ENCODE measurements at places on chromosomes 4 and X.

GRCh38 chr4:168923526-168924194 lies 86.4 kb downstream of the CBR4 start:
- peak; percentile 34 for DNase-seq

DNA sequence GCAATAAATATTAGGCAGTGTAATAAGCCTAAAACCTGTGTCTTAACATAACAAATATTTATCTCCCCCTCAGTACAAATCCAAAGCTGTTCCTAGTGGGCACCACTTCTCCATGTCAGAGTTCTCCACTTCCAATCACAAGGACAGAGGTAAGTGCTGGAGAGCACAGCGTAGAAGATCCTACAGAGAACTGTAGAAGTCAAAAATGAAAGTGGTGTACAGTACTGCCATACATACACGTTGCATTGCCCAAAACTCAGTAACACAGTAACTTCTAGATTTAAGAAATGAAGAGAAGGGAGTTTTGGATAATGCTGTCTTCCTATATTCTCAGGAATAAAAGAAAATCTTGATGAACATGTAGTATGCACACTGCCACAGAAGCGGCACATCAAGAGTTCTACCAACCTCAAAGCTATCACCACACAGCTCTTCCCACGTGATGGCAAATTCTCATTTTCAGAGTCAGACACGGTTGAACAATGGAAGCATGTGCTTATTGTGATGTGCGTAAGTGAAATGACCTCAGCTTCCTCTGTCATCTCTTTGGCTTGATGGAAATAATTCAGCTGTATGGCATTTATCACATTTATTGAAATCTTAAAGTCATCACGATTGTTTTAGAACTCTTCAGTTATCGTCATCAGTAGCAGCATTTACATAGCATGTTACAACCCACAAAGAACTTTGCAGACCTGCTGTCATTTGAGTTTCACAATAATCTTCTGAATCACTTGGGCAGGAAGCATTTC lies 27.1 kb upstream of the SPANXN4 start:
- no peak for DNase-seq

DNA sequence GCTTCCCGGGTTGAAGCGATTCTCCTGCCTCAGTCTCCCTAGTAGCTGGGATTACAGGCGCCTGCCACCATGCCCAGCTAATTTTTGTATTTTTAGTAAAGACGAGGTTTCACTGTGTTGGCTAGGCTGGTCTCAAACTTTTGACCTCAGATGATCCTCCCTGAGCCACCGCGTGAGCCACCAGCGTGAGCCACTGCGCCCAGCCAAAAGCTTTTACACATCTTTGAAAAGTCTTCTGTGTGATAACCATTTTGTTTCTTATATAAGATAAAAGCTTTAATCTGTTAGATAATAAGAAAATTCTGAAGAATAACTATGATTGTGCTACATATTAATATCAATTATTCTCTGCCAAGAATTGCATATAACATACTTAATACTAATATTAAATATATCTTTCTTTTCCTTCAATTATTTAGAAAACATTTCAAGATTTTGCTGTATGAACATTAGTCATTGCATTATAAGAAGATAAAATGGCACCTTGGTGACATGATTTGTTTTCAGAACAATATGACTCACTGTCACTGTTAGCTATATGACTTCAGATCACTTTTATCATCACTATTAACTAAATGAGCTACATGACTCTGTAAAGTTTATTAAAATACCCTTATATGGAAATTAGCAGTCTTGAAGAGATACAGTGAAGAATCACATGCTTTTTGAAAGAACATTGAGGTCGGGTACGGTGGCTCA lies 33.4 kb downstream of the RUFY3 start:
- no peak for DNase-seq

DNA sequence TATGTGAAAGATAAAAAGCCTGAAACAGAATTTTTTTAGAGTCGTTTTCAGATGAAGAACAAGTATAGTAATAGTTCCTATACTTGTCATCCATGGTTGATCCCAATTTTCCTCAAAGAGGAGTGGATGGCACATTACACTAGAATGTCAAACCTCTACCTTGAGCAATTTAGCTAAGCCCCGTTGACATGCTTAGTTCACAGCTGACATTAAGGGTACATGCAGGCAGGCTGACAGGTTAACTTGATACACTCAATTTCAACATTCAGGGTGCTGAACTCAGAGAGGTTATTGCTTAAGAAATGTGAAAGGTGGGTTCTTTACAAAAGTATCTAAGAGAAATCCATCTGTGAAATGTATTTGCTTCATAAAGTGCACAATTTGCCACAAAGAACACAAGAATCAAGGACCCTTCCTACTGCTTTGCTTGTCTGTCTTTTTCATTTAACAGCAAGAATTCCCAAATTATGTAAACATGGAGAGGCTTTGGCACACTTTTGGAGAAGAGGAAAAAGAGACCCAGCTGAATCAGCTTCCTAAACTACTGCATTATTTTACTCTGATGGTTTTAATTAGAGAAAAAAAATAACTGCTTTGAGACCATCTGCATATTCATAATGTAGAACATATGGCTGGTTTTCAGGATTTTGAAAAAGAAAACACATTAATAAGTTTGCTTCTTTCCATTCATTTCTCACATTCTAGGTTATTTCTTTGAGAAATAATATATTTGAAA lies 122.5 kb upstream of the DDIT4L start:
- no peak for DNase-seq

DNA sequence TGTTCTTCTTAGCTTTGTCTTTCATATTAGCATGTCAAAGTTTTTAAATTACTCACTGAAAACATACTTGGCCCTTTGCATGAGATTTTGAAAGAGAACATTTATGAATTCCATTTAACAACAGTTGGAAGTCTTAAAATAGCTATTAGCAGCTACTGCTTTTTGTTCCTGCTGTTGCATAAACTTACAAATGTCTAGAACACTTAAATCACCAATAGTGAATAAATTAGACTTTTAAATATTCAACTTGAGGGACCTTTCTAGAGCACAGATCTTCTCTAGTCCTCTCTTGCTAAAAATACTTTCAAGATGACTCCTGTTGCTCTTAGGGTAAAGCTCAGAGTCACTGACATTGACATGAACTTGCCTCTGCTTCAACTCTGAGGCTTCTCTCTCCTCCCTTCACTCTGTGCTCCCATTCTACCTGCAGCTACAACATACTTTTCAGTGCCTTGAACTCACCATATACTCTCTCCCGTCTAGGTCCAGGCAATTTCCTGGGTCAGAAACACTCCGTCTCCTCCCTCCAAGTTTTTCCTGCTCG lies 15.8 kb upstream of the TXK start:
- DNase-seq: no peak

- no peak for DNase-seq
These were observed 33.8 kb upstream of the MGST2 start for GRCh38 chr4:139631791-139632190.

DNA sequence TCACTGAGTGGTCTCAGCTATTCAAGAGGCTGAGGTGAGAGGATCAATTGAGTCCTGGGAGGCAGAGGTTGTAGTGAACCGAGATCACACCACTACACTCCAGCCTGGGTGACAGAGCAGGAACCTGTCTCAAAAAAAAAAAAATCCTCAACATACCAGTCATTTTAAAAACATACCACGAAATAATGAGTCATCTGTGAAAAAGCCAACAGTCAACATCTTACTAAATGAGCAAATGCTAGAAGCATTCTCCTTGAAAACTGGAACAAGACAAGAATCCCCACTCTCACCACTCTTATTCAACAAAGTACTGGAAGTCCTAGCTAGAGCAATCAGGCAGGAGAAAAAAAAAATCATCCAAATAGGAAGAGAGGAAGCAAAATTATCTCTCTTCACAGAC lies 104.0 kb upstream of the ARHGEF9 start:
- DNase-seq: no peak

- no peak for DNase-seq
These were observed 209.8 kb upstream of the NR3C2 start for GRCh38 chr4:148651991-148652390.

GRCh38 chr4:86818841-86819240 lies 30.3 kb downstream of the SLC10A6 start:
- no peak for DNase-seq

GRCh38 chr4:110869862-110870572 lies 247.1 kb upstream of the PITX2 start:
- no peak for DNase-seq

DNA sequence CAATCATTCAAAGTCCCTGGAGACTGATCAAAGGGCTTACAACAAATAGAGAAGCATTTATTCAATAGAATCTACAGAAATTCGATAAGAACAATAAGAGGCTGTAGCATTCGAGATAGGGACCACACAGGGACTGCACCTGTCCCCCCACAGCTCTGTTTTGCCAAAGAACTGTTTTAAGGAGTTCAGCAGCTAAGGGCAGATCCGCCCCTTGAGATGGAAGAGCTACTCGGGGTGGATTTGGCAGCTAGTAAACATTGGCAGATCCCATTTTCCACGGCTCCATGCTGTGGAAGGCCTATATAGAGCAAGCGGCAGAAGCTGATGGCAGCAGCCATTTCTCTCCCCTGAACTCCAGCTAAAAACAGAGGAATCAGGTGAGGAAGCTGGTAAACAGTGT lies 75.7 kb downstream of the GPR82 start:
- DNase-seq: no peak

DNA sequence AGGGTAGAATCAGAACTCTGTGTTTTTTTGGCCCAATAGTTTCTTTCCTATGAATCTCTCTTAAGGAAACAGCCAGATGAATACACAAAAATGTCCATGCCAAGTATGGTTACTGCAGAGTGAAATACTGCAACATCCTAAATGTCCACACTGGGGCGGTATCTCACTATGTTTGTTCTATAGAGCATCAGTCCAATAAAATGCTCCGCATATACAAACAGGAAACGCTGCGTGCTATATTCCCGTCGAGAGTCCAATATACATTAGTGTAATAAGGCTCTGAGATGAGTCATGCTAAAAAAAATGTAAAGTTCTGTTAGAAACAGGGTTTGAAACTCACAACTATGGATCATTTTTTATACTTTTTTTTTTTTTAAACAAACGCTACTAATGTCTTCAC lies 72.9 kb upstream of the ENOX2 start:
- DNase-seq: peak; percentile 71

GRCh38 chr4:88230461-88230891 lies 53.9 kb downstream of the PPM1K start:
- DNase-seq: no peak

DNA sequence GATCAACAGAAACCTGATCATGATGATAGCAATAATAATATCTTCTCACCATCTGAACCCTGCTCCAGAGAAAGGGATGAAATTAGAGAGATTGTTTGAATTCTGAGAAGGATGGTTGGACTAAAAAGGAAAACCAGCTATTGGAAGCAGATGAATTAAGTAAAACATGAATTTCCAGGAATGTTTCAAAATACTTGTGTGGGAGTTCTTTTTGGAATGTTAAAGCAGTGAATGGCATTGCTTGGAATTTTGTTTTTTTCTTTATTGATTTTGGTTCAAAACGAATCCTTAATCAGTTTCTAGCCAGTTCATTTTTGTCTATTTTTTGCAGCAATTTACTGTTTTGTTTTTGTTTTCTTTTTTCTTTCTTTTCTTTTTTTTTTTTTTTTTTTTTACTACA lies 150.3 kb downstream of the NHS start:
- no peak for DNase-seq

DNA sequence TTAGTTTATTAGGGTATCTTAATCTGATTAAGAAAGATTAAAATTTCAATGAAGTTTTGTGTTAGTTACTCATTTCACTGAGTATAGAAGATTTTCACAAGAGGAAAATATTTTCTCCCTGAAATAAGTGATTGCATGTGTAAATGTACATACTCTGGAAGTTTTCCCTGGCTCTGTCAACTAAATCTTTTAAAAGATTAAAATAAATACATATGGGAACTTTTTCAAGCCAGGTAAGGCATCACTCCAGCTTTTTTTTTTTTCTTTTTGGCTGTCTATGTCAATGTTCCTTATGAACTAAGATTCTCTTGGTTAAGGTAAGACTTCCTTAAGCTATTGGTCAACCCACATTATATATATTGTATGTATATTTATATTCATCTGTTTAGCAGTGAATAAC lies 117.6 kb downstream of the CBR4 start:
- no peak for DNase-seq

DNA sequence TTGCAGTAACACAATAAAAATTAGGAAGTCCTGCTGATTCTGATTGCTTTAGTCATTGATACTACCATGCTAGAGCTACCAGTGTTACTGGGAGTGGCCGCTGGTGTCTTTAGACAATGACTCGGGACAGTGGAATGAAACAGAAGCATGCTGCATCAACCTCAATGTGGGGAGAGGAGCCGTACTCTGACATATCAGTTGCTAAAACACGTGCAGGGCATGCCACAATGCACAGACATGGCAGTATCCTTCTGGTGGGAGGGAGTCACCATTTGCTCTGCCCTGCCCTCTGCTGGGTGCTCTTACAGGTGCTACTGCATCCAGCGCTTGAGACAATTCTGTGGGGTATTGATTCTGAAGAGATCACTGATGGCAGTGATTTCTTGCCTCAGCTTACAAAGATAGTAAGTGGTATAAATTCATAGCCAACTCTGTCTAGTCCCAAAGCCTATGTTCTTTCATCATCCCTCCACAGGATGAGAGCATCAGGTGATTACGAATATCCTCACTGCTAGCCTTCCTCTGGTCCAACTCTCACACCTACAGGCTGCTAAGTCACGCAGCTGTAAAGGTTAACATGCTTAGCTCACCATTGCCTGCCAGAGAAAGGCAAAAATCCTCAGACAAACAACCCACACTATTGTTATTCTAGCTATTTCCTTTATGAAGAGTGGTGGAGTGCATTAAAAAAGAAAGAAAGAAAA lies 43.7 kb downstream of the NSG1 start:
- DNase-seq: peak; percentile 53

DNA sequence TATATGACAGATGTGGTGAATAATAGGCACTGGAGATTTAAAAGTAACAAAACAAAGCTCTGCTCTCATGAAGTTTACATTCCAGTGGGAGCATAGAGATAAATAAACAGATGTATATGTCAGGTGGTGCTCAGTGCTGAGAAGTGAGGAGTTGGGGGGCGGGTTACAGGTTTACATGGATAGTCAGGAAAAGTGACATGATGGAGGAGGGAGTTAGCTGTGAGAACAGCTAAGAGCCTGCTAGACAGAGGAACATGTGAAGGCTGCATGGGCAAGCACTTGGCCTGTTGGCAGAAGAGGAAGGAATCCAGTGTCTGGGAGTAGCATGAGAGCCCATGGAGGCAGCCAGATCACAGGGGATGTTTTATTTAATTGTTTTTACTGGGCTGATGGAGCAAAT lies 10.2 kb upstream of the TMEM156 start:
- no peak for DNase-seq

DNA sequence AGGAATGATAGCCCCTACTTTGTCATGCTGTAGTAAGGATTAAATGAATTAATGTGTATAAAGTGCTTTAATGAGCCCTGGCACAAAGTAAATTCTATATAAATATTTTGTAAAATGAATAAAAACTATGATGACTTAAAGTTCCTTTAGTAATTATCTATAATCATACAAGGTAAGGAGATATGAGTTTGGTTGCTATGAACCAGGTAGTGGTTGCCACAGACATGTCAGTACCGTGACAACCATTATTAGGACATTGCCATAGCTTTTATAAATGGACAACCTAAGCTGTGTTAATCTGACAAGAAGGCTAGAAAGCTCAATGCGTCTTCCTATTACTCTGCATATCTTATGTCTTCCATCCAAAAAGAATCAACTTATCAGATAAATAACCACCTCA lies at the start of gene ARL13A:
Gene ARL13A, plus strand, starts transcription at position 301 of the 400 bp plus-strand sequence. CDS start 3,982 bp downstream, outside the sequence.
- no peak for DNase-seq
